A549 treated with RU486 at 1 μM for 4 hours (cell line): ENCODE measurements at places on chromosomes 2 and 18. TPM values are rescaled to one million over a fixed set of nuclear protein-coding genes. Genes with fewer than 3 reads are reported as not detected.

Gene CYP27A1
- 0.10 to 0.18 TPM (median 0.17 TPM) in 5 replicates for total RNA-seq

Gene SLC38A11
- not detected in 5 replicates for total RNA-seq

Gene CRYGC
- total RNA-seq = not detected in 5 replicates

Gene CIDEA
- not detected in 5 replicates for total RNA-seq

Gene PROKR1
- total RNA-seq = not detected in 5 replicates

Gene EIF4E2
- 86.0 to 227 TPM (median 99.0 TPM) in 5 replicates for total RNA-seq

Gene ATAD2B
- 5.4 to 7.5 TPM (median 7.2 TPM) in 5 replicates for total RNA-seq

Gene EML6
- total RNA-seq = 0.92 to 1.4 TPM (median 1.0 TPM) in 5 replicates

Gene HRH4
- total RNA-seq = 0.02 TPM in 1 of 5 replicates, not detected in the others

Gene PFN4
- 0.67 to 1.5 TPM (median 1.4 TPM) in 5 replicates for total RNA-seq

Gene CCT4
- total RNA-seq = 302 to 322 TPM (median 316 TPM) in 5 replicates

Gene ITGA4
- 1.4 to 2.2 TPM (median 2.1 TPM) in 5 replicates for total RNA-seq

Gene TOGARAM2
- total RNA-seq = 0.09 to 0.20 TPM (median 0.18 TPM) in 4 of 5 replicates, not detected in the other

Gene LGALSL
- total RNA-seq = 7.8 to 12.3 TPM (median 10.3 TPM) in 5 replicates

Gene ANKRD53
- total RNA-seq = not detected in 5 replicates

Gene SPP2
- total RNA-seq = not detected in 5 replicates

Gene C2orf78
- not detected in 5 replicates for total RNA-seq

Gene FKBP1B
- 8.3 to 11.7 TPM (median 9.3 TPM) in 5 replicates for total RNA-seq

Gene POTEI
- not detected in 5 replicates for total RNA-seq

Gene MRPL30
- 27.6 to 64.9 TPM (median 33.8 TPM) in 5 replicates for total RNA-seq

Gene LYG2
- total RNA-seq = 0.17 TPM in 1 of 5 replicates, not detected in the others

Gene GDF7
- total RNA-seq = 0.03 to 0.06 TPM (median 0.04 TPM) in 5 replicates

Gene CROCC2
- total RNA-seq = not detected in 5 replicates

Gene DYTN
- not detected in 5 replicates for total RNA-seq

Gene DAPL1
- total RNA-seq = not detected in 5 replicates

Gene RSAD2
- total RNA-seq = 0.16 to 0.67 TPM (median 0.26 TPM) in 5 replicates

Gene SERPINB4
- 0.11 to 0.18 TPM (median 0.15 TPM) in 4 of 5 replicates, not detected in the other for total RNA-seq

Gene GPR39
- 9.9 to 10.4 TPM (median 10.4 TPM) in 5 replicates for total RNA-seq

Gene C2orf80
- not detected in 5 replicates for total RNA-seq

Gene PAX3
- not detected in 5 replicates for total RNA-seq

Gene ERFE
- total RNA-seq = 6.1 to 10.0 TPM (median 8.4 TPM) in 5 replicates

Gene TBR1
- 0.09 to 0.14 TPM in 2 of 5 replicates, not detected in the others for total RNA-seq

Gene RASGRP3
- total RNA-seq = 0.70 to 1.6 TPM (median 1.2 TPM) in 5 replicates

Gene CD207
- total RNA-seq = not detected in 5 replicates

Gene SH3RF3
- total RNA-seq = 0.25 to 0.52 TPM (median 0.38 TPM) in 5 replicates

Gene PDE11A
- 0.19 to 0.61 TPM (median 0.47 TPM) in 5 replicates for total RNA-seq

Gene STARD6
- total RNA-seq = not detected in 5 replicates

Gene SPDYA
- 0.14 to 0.25 TPM in 2 of 5 replicates, not detected in the others for total RNA-seq

Gene ADAM23
- total RNA-seq = 8.5 to 11.2 TPM (median 9.6 TPM) in 5 replicates

Gene CTAGE1
- total RNA-seq = not detected in 5 replicates

Gene VSNL1
- not detected in 5 replicates for total RNA-seq

Gene ANKRD62
- not detected in 5 replicates for total RNA-seq

Gene FBXO36
- 0.93 to 1.8 TPM (median 1.2 TPM) in 5 replicates for total RNA-seq

Gene LHCGR
- not detected in 5 replicates for total RNA-seq

Gene LIPG
- 0.06 to 0.27 TPM (median 0.20 TPM) in 5 replicates for total RNA-seq

Gene C1QL2
- total RNA-seq = 0.07 to 0.15 TPM (median 0.11 TPM) in 4 of 5 replicates, not detected in the other

Gene ESPNL
- 0.07 to 0.35 TPM (median 0.28 TPM) in 5 replicates for total RNA-seq

Gene TUBA3D
- total RNA-seq = 0.17 TPM in 1 of 5 replicates, not detected in the others

Gene UBE2F
- total RNA-seq = 45.4 to 56.4 TPM (median 48.0 TPM) in 5 replicates

Gene NETO1
- not detected in 5 replicates for total RNA-seq
